ENCODE measurements at places on chromosomes 3 and 15. TPM values are rescaled to one million over a fixed set of nuclear protein-coding genes. Genes with fewer than 3 reads are reported as not detected.

Gene CCDC54
- total RNA-seq, result not detected

Gene NCEH1
- 18.6 TPM for total RNA-seq

Gene CATSPER2
- total RNA-seq, result 10.3 TPM

Gene DPPA2
- total RNA-seq, result not detected

Gene RAB27A
- 136 TPM for total RNA-seq

Gene SCN11A
- 0.14 TPM for total RNA-seq

Gene ECE2
- not detected for total RNA-seq

Gene SLC51A
- not detected for total RNA-seq

Gene ROPN1
- total RNA-seq, result not detected

Gene NOX5
- total RNA-seq, result not detected

Gene MYRIP
- total RNA-seq, result not detected

Gene AGBL1
- not detected for total RNA-seq

Gene FANCD2OS
- total RNA-seq, result not detected

Gene PPP1R14D
- not detected for total RNA-seq

Gene PTH1R
- total RNA-seq, result not detected

Gene LEKR1
- total RNA-seq, result 0.43 TPM

Gene RHO
- total RNA-seq, result not detected

Gene TIMP4
- not detected for total RNA-seq

Gene NEK10
- 4.0 TPM for total RNA-seq

Gene LDHAL6B
- total RNA-seq, result not detected

Gene UBE3A
- 122 TPM for total RNA-seq

Gene MYLK
- 0.14 TPM for total RNA-seq

Gene CPNE9
- total RNA-seq, result 0.29 TPM

Gene SH3GL3
- not detected for total RNA-seq

Gene OR5K2
- total RNA-seq, result not detected

Gene USP4
- total RNA-seq, result 105 TPM

Gene CNTN3
- total RNA-seq, result not detected

Gene CKMT1A
- total RNA-seq, result not detected

Gene AMOTL2
- total RNA-seq, result not detected

Gene VPS39
- total RNA-seq, result 66.2 TPM

Gene TGM4
- total RNA-seq, result not detected

Gene IL20RB
- total RNA-seq, result 3.4 TPM

All from natural killer cell treated with Interleukin-12 subunit alpha and Interleukin-12 subunit beta and Interleukin-15 and Interleukin-18, amount 100 ng/mL, for 72 hours (primary cell).